ENCODE measurements at places on chromosomes 2 and 18. TPM values are rescaled to one million over a fixed set of nuclear protein-coding genes. Genes with fewer than 3 reads are reported as not detected.

- DNase-seq = no peak
- no peaks in the 10 kb centered on the region for H3K27me3 ChIP-seq
- H3K4me3 ChIP-seq = no peak overlapping the region
- H3K4me1 ChIP-seq = no peaks in the 10 kb centered on the region
Measured at GRCh38 chr18:69982417-69982816, 34.7 kb upstream of the CD226 start.

GRCh38 chr18:33576999-33577646 is 896 bp upstream of the ASXL3 start:
- peaks cover 12% of the 10 kb centered on the region for H3K4me1 ChIP-seq
- no peaks in the 10 kb centered on the region for H3K36me3 ChIP-seq
- H3K27me3 ChIP-seq = peaks cover 4% of the 10 kb centered on the region
- H3K27ac ChIP-seq = no peak overlapping the region
- H3K4me3 ChIP-seq = no peak overlapping the region

GRCh38 chr18:31450409-31450808 is 2.9 kb downstream of the DSG3 start:
- DNase-seq = no peak
- H3K4me3 ChIP-seq = no peak overlapping the region
- no peaks in the 10 kb centered on the region for H3K36me3 ChIP-seq
- H3K27me3 ChIP-seq = no peaks in the 10 kb centered on the region
- H3K27ac ChIP-seq = no peak overlapping the region
- no peaks in the 10 kb centered on the region for H3K4me1 ChIP-seq

GRCh38 chr2:141856215-141856919 is 274.4 kb downstream of the LRP1B start:
- H3K27ac ChIP-seq = no peak overlapping the region
- no peak for DNase-seq
- H3K27me3 ChIP-seq = no peaks in the 10 kb centered on the region
- no peak overlapping the region for H3K4me3 ChIP-seq

DNA sequence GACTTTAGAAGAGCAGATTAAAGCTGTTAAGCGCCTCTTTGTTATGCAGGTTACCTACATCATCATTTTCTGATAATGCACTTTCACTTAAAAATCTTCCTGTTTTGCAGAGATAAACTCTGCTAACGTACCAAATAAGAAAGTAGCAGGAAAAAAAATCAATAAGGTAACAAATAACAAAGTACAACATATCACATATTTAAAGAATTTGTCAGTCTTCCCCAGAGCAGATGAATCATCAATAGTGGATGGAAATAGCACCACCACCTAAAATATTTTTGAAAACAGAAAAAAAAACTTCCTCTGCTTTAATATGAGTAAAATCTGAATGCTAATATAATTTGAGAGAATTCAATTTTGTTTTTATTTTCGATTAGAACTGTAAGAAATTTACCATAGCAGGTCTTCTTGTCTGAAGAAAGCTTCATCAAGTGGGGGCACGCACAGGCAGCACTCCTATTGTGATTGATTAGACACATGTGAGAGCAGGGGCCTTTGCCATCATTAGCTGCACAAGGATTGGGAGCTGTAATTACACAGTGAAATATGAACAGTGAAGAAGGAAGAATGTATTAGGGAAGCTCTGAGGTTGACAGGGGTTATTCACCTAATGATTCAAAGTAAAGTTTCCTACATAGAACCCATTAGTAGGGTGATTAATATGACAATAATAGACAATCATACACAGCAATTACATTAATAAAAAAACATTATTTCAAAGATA is 1279.4 kb downstream of the LRP1B start:
- H3K36me3 ChIP-seq = no peaks in the 10 kb centered on the region
- H3K27ac ChIP-seq = no peak overlapping the region
- no peaks in the 10 kb centered on the region for H3K27me3 ChIP-seq
- H3K4me1 ChIP-seq = no peaks in the 10 kb centered on the region

GRCh38 chr2:142778289-142778688 is 99.2 kb upstream of the KYNU start:
- no peak for DNase-seq
- no peaks in the 10 kb centered on the region for H3K27me3 ChIP-seq
- no peak overlapping the region for H3K27ac ChIP-seq
- no peaks in the 10 kb centered on the region for H3K4me1 ChIP-seq

GRCh38 chr2:157874348-157874747 is 1.8 kb downstream of the ACVR1 start:
- no peaks in the 10 kb centered on the region for H3K36me3 ChIP-seq
- H3K4me1 ChIP-seq = peaks cover 43% of the 10 kb centered on the region
- peak overlapping the region; percentile 94 for H3K4me3 ChIP-seq
- no peaks in the 10 kb centered on the region for H3K27me3 ChIP-seq
- DNase-seq = no peak

GRCh38 chr2:48114256-48114655 is 208.0 kb upstream of the FBXO11 start:
- no peaks in the 10 kb centered on the region for H3K27me3 ChIP-seq
- no peak overlapping the region for H3K4me3 ChIP-seq
- H3K27ac ChIP-seq = no peak overlapping the region
- peaks cover 65% of the 10 kb centered on the region for H3K4me1 ChIP-seq
- H3K36me3 ChIP-seq = no peaks in the 10 kb centered on the region

- H3K4me3 ChIP-seq = no peak overlapping the region
- peaks cover 27% of the 10 kb centered on the region for H3K27me3 ChIP-seq
- DNase-seq = no peak
- no peaks in the 10 kb centered on the region for H3K36me3 ChIP-seq
Measured at GRCh38 chr2:97737421-97738178, 24.2 kb downstream of the ZAP70 start.

DNA sequence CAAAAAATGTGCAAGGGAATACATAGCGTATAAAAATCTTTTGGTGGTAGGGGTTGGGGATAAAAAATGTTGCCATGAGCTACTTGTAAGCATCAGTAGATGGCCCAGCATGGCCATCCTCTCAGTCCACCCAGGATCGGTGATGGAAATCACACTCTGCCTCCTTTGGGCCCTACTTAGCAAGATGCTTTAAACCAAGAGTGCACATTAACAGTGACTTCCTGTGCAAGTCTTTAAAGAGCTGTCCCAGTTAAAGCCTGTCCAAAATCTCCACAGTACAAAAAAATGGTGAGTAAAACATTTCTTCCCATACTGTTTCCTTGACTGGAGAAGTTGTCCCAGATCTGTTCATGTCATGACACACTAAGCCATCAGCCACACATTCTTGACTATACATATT is 18.0 kb downstream of the ANKRD44 start:
- H3K27me3 ChIP-seq = no peaks in the 10 kb centered on the region
- no peaks in the 10 kb centered on the region for H3K4me1 ChIP-seq
- no peak overlapping the region for H3K27ac ChIP-seq
- no peak for DNase-seq
- H3K4me3 ChIP-seq = no peak overlapping the region

DNA sequence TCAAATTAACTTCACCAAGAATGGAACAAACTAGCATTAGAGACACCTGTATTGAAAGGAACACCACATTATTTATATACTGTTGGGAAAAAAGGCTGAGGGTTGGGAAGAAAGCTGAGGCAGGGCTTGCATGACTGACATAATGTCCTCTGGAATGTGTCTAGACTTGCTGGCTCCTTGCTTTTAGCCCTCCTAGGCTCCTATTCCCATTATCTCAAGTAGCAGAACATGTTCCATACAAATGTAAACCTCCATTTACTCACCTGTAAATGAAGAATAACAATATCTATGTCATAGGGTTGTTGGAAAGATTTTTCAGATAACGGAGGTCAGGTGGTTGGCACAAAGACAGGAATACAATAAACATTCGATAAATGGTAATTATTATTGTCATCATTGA is 976 bp upstream of the ACADL start:
- H3K27ac ChIP-seq = no peak overlapping the region
- peaks cover 36% of the 10 kb centered on the region for H3K27me3 ChIP-seq
- no peak for DNase-seq

- no peak overlapping the region for H3K27ac ChIP-seq
- H3K27me3 ChIP-seq = no peaks in the 10 kb centered on the region
- H3K4me1 ChIP-seq = peaks cover 7% of the 10 kb centered on the region
- DNase-seq = no peak
- no peak overlapping the region for H3K4me3 ChIP-seq
Measured at GRCh38 chr2:37897511-37897910, 27.6 kb upstream of the RMDN2 start.

GRCh38 chr2:40556293-40556692 is 104.4 kb upstream of the SLC8A1 start:
- no peak overlapping the region for H3K27ac ChIP-seq
- H3K4me1 ChIP-seq = no peaks in the 10 kb centered on the region
- H3K27me3 ChIP-seq = no peaks in the 10 kb centered on the region

DNA sequence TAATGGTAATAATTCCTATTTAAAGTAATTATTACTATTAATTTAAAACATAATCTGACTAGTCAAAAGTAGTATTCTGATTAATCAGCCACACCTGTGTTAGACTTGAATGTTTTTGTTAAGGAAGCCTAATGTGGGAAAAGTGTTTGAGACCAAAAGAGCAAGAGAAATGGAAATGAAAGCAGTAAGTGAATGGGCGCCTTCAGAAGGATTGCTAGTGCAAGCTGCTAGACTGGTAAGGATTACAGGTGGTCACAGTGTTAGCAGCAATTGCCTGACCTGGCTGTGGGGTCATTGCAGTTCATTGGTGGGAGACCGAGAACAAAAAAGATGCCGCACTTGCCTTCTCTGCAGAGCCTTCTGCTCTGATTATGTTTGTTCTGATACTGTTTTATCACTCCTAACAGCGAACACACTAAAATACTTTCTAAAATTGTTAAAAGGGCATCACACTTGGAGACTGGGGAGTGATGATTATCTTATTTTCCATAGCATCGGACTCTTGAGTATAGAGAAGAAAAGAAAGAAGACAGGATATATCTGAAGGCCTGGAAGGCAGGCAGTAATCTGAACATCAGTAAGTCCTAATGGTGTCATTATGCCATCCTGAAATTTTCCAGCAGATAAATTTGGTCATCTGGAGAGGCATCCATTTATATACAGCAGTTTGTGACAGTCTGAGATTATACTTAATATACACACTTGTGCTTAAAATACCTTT is 5.8 kb downstream of the SOCS6 start:
- H3K4me1 ChIP-seq = peaks cover 73% of the 10 kb centered on the region
- no peak overlapping the region for H3K27ac ChIP-seq
- H3K27me3 ChIP-seq = no peaks in the 10 kb centered on the region
- no peak for DNase-seq

GRCh38 chr2:25692143-25692542 is 18.8 kb upstream of the DTNB start:
- no peak overlapping the region for H3K4me3 ChIP-seq
- no peaks in the 10 kb centered on the region for H3K36me3 ChIP-seq
- peak; percentile 60 for DNase-seq

The FASTKD1 gene
- 23.8 TPM for polyA plus RNA-seq

The CKAP2L gene
- polyA plus RNA-seq = 3.9 TPM

The CCDC102B gene
- 2.3 TPM for polyA plus RNA-seq

The ARID5A gene
- 6.0 TPM for polyA plus RNA-seq

The DNER gene
- polyA plus RNA-seq = not detected

The FAHD2A gene
- 41.8 TPM for polyA plus RNA-seq

The DSG4 gene
- 0.07 TPM for polyA plus RNA-seq

All from HepG2 (cell line).